Small intestine (tissue), 16 donors: ENCODE measurements at places on chromosomes 3 and 15.

DNA sequence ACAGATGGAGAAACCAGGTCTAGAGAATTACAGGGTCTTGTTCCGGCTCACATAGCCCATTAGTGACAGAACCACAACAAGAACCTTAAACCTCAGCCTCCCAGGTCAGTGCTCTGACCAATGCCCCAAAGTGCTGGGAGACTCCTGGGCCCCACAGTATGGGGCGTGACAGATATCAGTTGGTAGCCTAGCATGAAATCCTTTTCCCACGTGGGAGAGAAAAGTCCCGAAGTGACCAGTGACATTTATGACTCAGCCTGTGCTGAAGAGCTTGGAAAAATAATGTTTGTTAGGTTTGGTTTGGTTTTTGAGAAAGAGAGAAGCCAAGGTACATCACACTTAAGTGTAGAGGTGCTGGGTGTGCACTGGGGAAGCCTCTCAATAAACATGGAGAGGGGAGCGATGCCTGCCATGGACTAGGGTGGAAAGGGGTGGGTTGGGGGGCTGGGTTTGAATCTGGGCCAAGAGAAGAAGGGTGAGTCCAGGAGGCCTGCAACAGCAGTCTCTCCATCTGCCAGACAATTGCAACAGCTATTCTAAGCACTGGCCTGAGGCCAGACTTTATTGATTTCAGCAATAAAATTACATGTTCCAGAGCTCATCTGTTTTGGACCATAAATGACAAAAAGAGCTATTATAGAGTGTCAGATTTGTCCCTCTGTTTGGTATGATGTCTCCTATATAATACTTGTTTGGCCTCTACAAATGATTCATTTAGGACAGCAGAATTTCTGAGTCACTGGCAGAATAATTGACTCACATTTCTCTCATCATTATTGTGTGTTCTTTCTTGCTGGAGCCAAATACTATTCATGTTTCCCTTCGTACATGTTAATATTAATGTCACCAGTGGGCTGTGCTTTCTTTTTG is 43.4 kb downstream of the C2CD4A start:
- peak; percentile 66 for DNase-seq

DNA sequence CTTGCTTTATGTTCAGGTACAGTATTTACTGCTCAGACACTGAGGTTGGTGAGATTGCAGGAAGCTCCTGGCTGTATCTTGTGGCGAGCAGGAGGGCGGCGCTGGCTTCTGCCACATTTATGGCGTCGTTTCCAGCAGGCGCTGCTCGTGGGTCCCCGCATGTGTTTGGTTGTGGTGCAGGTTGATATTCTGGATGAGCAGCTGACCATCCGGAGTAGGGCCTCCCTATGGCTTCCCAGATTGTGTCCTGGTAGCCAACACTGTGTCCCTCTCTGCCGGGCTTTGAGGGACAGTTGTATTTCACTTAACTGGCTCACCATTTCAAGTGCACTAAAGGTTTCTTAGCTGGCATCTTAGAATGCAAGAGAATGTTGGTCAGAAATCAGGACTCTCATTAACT is 386.5 kb upstream of the TPM1 start:
- DNase-seq: no peak

DNA sequence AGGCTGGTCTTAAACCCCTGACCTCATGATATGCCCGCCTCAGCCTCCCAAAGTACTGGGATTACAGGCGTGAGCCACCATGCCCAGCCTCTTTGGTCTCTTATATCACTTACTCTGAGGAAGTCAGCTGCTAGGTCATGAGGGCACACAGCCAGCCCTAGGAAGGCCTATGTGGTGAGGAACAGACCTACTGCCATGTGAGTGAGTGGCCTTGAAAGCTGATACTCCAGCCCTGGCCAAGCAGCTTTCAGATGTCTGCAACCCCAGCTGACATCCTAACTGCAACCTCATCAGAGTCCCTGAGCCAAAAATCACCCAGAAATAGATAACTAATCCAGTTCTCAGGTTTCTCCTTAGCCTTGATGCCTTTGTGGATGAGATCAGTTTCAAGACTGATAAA is 224.3 kb downstream of the EDEM1 start:
- no peak for DNase-seq

DNA sequence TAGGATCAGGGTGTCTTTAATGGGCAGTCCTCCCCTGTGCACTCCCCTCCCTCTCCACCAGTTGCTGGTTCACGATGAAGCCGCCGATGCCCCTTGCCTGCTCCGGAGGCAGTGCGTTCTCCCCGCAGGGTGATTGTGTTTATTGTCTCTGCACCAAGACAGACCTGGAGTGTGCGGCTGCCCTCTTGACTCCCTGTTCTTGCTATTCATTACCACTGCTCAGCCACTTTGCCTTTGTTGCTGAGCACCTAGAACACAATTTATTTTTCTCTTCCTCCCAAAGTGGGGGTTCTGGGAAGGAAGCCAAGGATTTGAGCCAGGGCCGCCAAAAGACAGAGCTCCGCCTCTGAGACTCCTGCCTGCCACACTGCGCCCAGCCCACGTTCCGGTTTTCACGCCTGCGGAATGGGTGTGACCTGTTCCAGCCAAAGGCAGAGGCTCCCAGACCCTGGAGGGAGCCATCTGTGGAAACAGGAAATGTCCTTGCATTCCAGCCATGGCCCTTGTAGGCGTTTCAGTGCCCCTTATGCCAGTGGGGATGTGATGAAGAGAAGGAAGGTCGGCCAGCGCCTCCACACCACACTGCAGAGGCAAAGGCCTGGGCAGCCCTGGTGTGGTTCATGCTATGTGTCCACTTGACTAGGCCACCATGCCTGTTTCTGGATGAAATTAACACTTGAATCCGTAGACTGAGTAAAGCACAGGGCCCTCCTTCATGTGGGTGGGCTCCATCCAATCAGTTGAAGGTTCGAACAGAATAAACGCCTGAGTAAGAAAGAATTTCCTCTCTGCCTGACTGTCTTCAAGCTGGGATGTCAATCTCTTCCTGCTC is 85.8 kb downstream of the HMG20A start:
- peak; percentile 54 for DNase-seq

GRCh38 chr3:155334914-155335723 is 41.6 kb upstream of the STRIT1 start:
- DNase-seq: no peak

- peak; percentile 85 for DNase-seq
Observed at GRCh38 chr15:57611123-57611522, 19.4 kb downstream of the MYZAP start.

GRCh38 chr3:113617726-113618125 is 78.7 kb downstream of the USF3 start:
- no peak for DNase-seq

GRCh38 chr15:47398132-47398531 is 319.2 kb upstream of the SEMA6D start:
- no peak for DNase-seq

DNA sequence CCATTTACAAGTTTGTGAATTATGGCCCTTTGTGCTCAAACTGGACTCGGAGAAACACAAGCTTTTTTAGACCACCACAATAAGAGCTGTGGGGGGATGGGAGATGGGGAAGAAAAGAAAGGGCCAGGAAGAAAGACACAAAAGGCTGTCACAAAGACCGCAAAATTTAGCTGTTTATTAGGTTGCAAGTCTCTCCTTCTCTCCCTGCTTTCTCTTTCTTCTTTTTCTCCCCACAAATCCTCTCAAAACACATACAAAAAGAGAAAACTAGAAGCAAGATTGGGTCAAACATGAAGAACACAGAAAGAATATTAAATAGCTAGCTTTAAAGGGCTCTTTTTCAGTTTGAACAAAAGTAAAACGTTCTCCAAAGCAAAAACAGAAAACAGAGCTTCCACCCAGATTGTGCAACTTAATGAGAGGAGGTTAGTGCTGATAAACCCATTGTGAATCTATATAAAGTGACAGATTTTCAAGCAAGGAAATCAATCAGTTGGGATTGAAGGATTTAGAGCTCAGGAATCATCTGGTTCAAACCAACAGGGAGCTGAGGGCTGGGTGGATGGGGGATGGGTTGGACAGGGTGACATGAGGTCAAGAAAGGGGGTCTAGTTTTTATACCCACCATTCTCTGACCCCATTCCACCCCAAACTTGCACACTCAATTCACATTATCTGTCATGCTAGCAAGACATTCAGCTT is 87.3 kb downstream of the DHX30 start:
- DNase-seq: no peak

DNA sequence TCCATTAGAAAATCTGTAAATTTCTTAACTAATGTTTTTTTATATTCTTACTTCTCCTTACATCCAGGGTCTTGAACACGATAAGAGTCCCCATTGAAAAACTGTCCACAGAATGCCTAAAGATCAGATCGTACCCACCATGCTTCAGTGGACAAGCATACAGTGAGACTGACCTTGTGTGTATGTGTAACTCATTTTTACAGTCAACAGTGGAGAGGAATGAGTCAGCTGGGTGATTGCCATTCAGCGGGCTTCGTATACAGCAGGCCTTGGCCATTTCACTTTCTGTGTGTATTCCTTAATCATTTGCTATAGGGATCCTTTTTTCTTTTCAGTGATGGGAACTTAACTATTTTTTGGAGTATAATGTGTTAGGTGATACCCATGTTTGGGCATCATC is 10.6 kb downstream of the PARP14 start:
- DNase-seq: no peak

- DNase-seq: no peak
Observed at GRCh38 chr15:96093063-96093462, 237.4 kb upstream of the NR2F2 start.

- DNase-seq: no peak
Observed at GRCh38 chr15:101314336-101315125, 19.5 kb upstream of the SNRPA1 start.

DNA sequence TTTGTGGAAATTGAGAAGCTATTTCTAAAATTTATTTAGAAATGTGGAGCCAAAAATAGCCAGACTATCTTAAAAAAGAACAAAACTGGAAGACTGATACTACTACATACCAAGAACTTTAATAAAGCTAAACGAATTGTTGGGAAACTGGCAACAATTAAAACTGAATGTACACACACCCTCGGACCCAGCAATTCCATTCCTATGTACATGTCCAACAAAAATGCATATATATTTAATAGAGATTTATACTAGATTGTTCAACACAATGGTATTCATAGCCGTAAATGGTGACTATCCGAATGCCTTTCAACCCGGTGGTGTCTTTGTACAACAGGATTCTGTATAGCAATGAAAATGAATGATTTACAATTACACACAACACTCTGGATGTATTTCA is 136.5 kb upstream of the RASGRP1 start:
- DNase-seq: no peak

GRCh38 chr15:39854161-39854560 is 65.9 kb downstream of the GPR176 start:
- DNase-seq: no peak

GRCh38 chr15:98740295-98740694 is 92.0 kb downstream of the IGF1R start:
- DNase-seq: no peak

GRCh38 chr3:183278479-183279088 is 25.5 kb downstream of the B3GNT5 start:
- DNase-seq: peak; percentile 56

- DNase-seq: no peak
Observed at GRCh38 chr15:33580526-33580925, 269.8 kb downstream of the RYR3 start.

GRCh38 chr3:51358981-51359380 is 26.1 kb upstream of the MANF start:
- DNase-seq: no peak

GRCh38 chr3:86990012-86990733 is 776 bp downstream of the VGLL3 start:
- peak; percentile 18 for DNase-seq

GRCh38 chr3:32310918-32311839 is 72.7 kb downstream of the CMTM8 start:
- DNase-seq: no peak

- peak; percentile 78 for DNase-seq
Observed at GRCh38 chr3:128151758-128152274, 1.5 kb upstream of the EEFSEC start.

DNA sequence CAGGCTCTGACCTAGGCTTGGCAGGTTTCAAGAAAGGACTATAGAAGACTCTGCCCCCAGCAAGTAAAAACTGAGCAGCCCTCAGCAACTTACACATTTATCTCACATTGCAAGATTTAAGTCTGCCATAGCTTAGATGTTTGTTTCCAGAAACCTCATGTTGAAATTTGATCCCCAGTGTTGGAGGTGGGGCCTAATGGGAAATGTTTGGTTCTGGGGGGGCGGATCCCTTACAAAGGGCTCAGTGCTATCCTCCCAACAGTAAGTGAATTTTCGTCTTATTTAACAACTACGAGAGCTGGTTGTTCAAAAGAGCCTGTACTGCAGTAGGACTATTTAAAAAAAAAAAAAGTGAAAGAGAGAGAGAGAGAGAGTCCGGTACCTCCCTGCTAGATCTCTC is 125.2 kb upstream of the PROK2 start:
- DNase-seq: no peak

GRCh38 chr3:20038699-20039465 is 1.4 kb upstream of the KAT2B start:
- DNase-seq: peak; percentile 34

DNA sequence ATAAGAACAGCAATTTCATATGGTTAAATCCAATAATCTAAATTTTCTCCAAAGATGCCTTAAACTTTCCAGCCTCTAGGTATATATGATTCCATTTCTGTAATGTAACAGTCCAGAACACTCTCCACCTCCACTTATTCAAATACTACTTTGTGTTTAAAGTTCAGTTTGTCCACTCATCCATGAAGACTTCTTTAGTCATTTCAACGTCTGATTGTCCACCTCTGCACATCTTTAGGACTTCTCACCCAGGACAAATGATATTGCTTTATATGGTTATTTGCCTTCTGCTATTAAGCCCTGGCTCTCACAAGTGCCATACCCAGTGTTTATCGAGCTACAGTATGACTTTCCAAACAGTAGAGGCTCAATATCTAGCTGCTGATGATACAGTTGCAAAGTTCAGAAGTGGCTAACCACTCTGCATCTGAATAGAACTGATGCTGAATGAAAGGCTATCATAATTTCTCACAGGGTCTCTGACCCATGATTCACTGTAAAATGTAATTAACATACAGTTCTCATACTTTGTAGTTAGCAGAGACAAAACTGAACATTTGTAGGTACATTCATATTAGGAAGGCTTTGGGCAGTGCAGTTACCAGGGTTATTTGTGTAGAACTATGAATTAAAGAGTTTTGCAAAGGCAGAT is 93.7 kb upstream of the MBNL1 start:
- no peak for DNase-seq

DNA sequence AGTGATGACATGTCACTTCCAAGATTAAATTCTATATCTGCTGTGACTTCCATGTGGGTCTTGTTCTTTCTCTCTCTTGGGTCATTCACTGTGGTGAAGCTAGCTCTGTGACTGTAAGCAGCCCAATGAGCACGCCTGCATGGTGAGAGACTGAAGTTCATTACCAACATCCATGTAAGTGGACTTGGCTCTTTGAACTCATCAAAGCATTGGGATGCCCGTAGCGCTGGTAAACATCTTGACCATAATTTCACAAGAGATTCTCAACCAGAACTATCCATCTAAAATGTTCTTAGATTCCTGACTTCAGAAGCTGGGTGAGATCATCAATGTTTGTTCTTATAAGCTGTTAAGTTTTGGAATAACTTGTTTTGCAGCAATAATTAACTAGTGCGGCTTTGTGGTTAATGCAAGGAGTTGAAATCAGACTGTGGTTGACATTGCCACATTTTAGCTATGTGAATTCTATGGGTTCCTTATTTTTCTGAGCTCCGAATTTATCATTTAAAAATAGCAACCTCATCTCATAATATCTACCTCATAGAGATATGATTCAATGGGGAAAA is 31.6 kb upstream of the LRRC3B start:
- DNase-seq: no peak
